ENCODE measurements at places on chromosomes 3 and 15. TPM values are rescaled to one million over a fixed set of nuclear protein-coding genes. Genes with fewer than 3 reads are reported as not detected.

GRCh38 chr3:42712344-42712648, 9.7 kb upstream of the HHATL start:
- no peak for DNase-seq
- H3K36me3 ChIP-seq, result no peaks in the 10 kb centered on the region
- H3K27me3 ChIP-seq, result no peaks in the 10 kb centered on the region
- H3K4me1 ChIP-seq, result no peaks in the 10 kb centered on the region

Gene TMC3
- total RNA-seq, result not detected

DNA sequence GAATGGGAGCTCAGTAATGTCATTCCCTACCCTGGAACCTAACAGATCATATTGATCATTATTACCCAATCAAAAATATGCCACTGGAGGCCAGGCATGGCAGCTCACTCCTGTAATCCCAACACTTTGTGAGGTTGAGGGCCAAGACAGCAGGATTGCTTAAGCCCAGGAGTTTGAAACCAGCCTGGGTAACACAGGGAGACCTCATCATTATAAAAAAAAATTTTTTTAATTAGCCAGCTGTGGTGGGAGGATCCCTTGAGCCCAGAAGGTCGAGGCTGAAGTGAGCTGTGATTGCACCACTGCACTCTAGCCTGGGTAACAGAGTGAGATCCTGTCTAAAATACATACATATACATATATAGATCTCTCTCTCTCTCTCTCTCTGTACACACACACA, 10.2 kb downstream of the IGDCC4 start:
- H3K4me3 ChIP-seq, result no peak overlapping the region
- H3K27me3 ChIP-seq, result no peaks in the 10 kb centered on the region
- no peak for DNase-seq
- H3K4me1 ChIP-seq, result peaks cover 81% of the 10 kb centered on the region

- H3K27me3 ChIP-seq, result no peaks in the 10 kb centered on the region
- no peak for DNase-seq
Measured at GRCh38 chr15:55861115-55861514, 118.2 kb upstream of the PRTG start.

Gene PEAK1
- 51.1 TPM for total RNA-seq

GRCh38 chr3:168100777-168101492, 5.2 kb upstream of the GOLIM4 start:
- no peak for DNase-seq
- no peak overlapping the region for H3K27ac ChIP-seq
- no peaks in the 10 kb centered on the region for H3K36me3 ChIP-seq
- H3K4me1 ChIP-seq, result peaks cover 23% of the 10 kb centered on the region
- H3K4me3 ChIP-seq, result no peak overlapping the region

Gene TMEM158
- 18.5 TPM for total RNA-seq

Gene AVEN
- 13.1 TPM for total RNA-seq

DNA sequence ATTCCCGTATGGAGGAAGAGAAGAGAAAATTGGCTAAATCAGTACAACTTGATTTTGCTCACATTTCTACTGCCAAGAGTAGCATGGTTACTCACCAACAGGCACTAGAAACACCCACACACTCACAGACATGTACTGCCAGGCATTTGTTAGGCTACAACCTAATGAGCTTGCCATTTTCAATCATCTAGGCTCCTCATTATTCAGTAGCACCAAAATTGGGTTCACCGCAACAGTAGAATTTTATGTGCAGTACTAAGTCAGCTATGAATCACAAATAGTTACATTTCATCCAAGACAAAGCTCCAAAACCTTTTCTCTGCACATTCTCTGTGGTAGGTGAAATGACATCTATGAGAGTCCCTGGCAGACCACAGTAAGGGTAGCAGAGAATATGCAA, 15.0 kb upstream of the THUMPD3 start:
- no peak for DNase-seq
- no peak overlapping the region for H3K27ac ChIP-seq
- no peaks in the 10 kb centered on the region for H3K27me3 ChIP-seq
- no peaks in the 10 kb centered on the region for H3K36me3 ChIP-seq
- H3K4me3 ChIP-seq, result no peak overlapping the region
- H3K4me1 ChIP-seq, result peaks cover 39% of the 10 kb centered on the region

GRCh38 chr3:59133311-59133710, 83.5 kb upstream of the CFAP20DC start:
- no peaks in the 10 kb centered on the region for H3K27me3 ChIP-seq
- H3K27ac ChIP-seq, result no peak overlapping the region
- no peak overlapping the region for H3K4me3 ChIP-seq

Gene PFKFB4
- total RNA-seq, result 18.0 TPM

Gene CIDEC
- total RNA-seq, result not detected
